Hematopoietic multipotent progenitor cell (in vitro differentiated cells): ENCODE measurements at places on chromosomes 13 and 19. TPM values are rescaled to one million over a fixed set of nuclear protein-coding genes. Genes with fewer than 3 reads are reported as not detected.

DNA sequence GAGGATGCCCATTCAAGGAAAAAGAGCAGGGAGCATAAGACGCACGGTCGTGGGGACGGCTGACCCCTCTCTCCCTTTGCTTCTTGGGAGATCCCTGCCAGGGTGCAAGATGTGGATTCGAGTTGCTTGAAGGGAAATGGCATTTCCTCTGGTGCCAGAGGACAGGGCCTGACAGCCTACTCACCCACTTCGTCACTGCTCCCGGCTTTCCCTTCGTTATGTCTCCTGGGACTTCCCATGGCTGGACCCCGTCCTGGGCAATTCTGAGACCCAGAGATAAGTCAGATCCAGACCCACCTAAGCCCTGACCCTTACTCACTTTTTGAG lies 1.2 kb downstream of the TBC1D17 start:
- no peak for DNase-seq

Gene PEAK3
- under 0.01 TPM for total RNA-seq

DNA sequence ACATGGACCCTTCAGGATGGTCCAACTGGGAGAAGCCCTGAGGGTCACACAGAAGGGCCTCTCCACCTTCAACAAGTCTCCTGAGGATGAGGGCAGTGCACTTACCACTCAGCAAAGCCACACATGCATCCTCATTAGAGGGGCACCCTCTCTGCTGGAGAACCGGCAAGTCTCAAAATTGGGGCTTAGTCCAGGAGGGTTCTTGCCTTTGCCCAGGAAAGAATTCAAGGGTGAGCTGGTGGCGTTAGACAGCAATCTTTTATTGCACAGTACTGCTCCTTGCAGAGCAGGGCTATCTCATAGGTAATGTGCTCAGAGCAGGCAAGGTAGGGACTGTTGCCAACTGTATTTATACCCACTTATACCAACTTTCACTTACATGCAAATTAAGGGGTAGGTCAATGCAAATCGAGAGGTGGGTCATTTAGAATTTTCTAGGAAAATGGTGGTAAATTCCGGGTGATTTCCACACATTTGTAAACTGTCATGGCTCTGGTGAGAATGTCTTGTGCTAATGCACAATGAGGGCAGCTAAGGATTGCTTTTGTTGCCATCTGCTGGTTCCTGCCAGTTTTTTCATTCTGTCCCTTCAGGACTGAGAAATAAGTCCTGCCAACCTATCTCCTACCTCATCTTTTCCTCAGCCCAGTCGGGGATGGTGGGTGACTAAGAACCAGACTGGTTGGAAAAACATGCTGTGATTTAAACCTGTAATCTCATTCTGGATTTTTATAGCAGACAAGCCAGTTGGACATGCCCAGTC lies 27.8 kb upstream of the IGSF23 start:
- no peak for DNase-seq

DNA sequence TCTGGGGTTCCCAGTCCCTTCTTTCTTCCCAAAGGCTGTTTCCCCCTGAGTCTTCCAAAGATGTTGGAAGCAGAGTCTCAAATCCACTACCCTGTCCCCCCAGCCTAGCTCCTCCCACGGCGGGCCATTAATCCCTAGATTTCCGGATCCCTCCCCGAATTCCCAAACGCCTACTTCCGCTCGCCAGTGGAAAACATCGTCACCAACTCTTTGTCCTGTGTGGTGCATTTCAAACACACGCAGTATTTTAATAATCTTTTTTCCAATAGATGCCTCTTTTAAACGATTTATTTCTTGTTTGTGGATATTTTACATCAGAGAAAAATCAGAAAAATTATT lies 610 bp downstream of the ZNF791 start:
- DNase-seq, result no peak

- no peak for DNase-seq
These were observed 32.8 kb downstream of the KLF12 start for GRCh38 chr13:74101436-74101835.

Gene SIGLEC10
- total RNA-seq, result 6.7 TPM

DNA sequence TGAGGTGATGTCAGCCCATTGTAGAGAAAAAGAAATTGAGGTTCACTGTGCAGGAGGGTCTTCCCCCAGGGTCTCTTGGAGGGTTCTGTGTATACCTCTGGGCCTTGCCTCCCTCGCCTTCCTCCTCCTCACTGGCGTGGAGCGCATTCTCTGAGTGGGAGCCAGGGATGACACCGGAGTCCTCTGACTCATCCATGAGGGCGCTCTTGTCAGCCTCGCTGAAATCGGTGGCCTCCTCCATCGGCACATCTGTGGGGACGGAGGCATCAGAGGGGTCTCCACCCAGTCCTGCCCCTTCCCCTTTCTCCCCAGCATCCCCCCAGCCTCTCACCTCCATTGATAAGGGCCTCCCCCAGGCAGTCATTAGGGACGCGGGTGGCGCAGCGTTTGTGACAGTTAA lies 16.2 kb downstream of the PRKD2 start:
- no peak for DNase-seq

DNA sequence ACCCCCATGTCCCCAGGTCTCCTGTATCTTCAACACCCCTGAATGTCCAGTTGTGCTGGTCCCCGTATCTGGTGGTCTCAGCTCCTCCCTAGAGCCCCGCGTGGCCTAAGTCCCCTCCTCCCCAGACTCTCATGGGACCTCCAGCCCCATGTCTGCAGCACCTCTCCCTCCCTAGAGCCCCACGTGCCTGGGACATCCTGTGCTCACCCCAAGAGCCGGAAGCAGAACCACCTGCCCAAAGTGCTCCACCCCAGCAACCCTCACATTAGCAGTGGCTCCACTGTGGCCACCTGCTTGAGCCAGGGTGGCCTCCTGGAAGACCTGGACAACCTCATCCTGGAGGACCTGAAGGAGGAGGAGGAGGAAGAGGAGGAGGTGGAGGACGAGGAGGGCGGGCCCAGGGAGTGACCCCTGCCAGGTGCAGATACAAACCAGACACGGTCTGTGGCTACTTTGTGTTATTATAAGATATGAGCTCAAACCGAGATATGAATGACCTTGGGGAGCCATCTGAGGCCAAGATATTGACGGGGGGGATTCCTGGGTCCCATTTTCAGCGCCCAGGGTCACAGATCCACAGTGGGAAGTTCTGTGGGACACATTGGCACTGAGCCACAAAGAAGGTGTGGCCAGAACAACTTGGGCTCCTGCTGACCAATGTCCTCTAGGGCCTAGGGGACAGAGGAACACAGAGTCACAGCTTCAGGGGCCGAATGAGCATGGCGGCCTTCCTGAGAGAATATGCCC lies 6.0 kb downstream of the SHFL start:
- no peak for DNase-seq

Gene DKKL1
- not detected for total RNA-seq

DNA sequence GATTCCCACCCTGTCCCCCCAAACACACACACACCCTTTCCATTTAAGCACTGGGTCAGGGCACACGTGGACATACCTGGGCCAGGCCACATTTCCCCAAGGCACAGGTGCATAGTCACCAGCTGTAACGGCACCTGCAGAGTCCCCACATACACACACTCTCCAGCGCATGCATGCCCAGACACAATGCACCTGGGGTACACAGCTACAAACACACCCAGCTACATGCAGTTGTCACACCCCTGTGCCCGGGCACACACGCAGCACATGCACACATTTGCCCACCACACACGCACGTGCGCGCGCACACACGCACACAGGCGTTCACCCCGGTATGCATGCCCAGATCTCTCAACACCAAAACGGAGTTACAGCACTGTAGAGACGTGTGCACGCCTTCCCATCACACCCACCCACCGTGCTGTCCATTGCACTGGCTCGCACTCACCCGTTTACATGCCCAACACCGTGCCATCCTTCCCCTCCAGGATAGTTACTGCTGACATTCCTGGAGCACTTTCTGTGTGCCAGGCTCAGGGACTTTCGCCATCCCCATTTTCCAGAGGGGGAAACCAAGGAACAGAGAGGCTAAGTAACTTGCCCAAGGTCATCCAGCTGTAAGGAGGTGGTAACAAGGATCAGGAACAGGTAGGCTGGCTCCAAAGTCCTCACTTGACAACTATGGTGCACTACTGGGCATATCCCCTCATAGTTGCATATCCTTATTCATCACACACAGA lies 749 bp upstream of the SHANK1 start:
- no peak for DNase-seq

DNA sequence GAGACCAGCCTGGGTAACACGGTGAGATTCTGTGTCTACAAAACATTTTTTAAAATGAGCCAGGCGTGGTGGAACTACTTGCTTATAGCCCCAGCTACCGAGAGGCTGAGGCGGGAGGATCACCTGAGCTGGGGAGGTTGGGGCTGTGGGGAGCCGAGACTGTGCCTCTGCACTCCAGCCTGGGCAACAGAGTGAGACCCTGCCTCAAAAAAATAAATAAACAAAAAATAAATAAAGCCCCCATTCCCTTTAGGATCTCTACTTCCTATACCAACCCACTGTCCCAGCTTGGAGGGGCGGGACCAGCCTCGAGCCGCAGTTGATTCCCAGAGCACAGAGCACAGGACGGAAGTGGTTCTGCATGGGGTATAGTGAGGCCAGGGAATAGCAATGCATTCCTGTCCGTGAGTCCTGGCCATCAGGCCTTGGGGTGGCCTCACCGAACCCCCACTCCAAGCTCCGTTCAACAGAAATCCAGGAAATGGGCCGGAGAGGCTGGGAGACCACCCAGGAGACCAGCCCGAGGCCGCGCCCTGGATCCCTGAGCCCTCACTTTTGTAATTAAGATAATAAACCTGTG lies 4.9 kb upstream of the PTBP1 start:
- no peak for DNase-seq

Gene GPC6
- 0.54 TPM for total RNA-seq

Gene KISS1R
- total RNA-seq, result 1.3 TPM
